Fibroblast of skin of back (primary cell): ENCODE measurements at places on chromosomes 4 and X.

- no peak for DNase-seq
These were observed 22.4 kb downstream of the TLR2 start for GRCh38 chr4:153706519-153706918.

DNA sequence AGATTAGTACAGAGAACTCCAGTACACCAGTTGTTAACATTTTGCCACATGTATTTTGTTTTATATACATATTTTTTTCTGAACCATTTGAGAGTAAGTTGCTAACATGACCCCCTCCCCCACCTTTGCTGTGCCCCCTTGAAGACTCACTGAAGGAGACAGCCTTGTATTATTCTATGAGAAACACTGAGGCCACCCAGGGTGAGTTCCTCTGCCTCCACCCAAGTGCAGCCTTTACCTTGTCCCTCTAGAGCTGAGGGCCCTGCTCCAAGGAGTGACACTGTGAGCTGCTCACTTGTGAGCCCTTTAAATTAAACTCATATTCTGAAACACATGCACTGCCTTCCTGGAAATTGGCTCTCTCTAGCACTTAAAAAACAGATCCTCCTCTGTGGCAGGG, 21.1 kb downstream of the KIT start:
- no peak for DNase-seq

DNA sequence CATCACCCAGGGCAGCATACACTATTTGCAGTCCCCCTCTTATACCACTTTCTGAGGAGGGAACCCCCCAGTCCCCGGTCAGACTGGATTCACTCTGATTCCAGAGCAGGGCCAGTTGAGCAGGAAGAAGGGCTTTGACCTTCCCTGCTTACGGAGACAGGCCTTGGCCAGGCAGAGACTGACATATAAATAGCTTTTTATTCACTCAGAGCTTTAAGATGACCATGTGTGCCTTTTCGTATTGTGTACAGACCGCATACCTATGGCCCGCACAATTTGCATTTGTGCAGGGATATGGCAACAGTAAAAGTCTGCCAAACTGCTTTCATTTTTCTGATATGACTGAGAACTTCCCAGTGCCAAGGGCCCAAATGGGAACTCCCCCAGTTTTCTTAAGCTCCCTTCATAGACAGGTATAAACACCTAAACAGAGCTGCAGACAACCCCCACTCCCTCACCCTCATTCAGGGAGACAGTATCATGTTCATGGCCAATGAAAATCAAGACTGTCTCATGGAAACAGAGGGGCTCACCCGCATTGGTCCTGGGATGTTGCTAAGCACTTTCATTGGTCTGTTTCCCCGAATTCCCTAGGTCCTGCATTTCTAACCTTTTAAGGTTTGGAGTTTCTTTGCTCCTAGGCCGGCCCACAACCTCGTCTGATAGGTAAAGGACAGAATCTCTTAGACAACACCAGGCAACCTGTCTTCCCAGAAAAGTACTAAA, 86.0 kb downstream of the RTL5 start:
- DNase-seq, result no peak

GRCh38 chrX:54891573-54891972, 29.1 kb upstream of the TRO start:
- DNase-seq, result peak; percentile 32

DNA sequence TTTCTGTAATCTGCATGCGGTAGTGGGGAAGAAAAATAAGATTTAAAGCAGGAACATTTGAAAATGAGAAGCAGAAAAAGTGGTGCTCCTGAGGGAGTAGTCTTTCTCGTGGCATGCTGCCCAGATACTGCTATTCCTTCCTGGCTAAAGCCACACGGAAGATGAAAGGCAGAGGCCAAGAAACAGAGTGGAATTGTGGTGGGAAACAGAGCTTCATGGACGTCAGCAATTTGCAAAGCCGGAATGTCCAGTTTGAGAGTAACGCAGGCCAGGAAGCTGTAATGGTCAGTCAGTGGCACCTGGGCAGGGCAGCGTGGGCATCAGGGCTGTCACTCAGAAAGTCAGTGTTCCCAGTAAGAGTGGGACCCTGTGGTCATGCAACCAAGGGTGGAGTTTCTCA, 63.7 kb upstream of the FMR1 start:
- no peak for DNase-seq

- DNase-seq, result no peak
These were observed 208.8 kb downstream of the OR13H1 start for GRCh38 chrX:131752493-131753198.

- no peak for DNase-seq
These were observed 90.9 kb upstream of the SPRY1 start for GRCh38 chr4:123305736-123306135.

DNA sequence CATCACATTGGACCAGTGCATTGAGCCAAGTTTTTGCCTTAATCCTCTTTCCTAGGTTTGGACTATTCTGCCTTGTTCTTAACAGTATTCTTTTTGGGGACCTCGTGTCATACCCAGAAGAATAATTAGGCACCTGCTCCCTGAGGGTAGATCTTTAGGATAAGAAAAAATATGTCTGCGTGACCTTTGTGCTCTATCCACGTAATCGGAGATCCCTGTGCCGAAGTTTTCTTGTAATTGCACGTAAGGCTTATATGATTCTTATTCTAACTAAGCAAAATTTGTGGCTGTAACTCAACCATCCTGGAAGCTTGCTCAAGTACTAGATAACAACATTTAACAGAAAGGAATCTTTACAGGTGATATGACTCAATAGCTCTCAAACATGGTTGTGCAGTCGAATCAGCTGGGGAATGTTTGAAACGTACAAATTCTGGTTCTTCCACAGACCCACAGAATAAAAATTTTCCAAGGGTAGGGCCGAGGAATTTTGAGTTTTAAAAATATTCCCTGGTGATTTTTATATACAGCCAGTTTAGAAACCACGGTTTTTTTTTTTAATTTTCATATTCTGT, 344.3 kb downstream of the GBA3 start:
- no peak for DNase-seq

- DNase-seq, result no peak
These were observed 7.2 kb upstream of the DDX60L start for GRCh38 chr4:168487282-168488035.

DNA sequence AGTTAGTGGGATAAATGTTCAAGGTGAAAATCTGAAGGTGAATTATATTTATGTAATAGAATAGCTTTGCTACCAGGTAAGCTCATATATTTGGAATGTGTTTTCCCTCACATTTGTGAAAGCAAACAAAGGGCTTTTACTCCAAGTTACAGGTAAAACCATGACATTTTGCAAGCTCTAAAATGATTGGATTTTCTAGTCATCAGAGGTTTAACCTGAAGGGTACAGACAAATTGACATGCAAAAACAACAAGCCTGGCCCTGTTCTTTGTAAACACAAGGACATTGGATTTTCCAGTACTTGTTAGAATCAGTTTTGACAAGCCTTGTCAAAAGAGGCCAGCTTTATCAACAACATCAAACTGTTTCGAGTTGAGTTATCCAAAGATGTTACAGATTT, 51.7 kb downstream of the ZFX start:
- DNase-seq, result no peak

DNA sequence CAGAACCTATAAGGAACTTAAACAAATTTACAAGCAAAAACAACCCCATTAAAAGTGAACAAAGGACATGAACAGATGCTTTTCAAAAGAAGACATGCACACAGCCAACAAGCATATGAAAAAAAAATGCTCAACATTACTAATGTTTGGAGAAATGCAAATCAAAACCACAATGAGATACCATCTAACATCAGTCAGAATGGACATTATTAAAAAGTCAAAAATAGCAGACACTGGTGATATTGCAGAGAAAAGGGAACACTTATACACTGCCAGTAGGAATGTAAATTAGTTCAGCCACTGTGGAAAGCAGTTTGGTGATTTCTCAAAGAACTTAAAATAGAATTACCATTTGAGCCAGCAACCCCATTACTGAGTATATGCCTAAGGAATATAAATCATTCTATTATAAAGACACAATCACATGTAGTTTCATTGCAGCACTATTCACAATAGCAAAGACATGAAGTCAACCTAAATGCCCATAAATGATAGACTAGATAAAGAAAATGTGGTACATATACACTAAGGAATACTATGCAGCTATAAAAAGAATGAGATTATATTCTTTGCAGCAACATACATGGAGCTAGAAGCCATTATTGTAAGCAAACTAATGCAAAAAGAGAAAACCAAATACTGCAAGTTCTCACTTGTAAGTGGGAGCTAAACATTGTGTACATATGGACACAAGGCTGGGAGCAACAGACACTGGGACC, 1509.4 kb downstream of the TECRL start:
- DNase-seq, result peak; percentile 52

GRCh38 chr4:175935016-175935661, 123.1 kb upstream of the GPM6A start:
- DNase-seq, result no peak

GRCh38 chrX:106725931-106726330, 570 bp upstream of the RNF128 start:
- DNase-seq, result no peak

DNA sequence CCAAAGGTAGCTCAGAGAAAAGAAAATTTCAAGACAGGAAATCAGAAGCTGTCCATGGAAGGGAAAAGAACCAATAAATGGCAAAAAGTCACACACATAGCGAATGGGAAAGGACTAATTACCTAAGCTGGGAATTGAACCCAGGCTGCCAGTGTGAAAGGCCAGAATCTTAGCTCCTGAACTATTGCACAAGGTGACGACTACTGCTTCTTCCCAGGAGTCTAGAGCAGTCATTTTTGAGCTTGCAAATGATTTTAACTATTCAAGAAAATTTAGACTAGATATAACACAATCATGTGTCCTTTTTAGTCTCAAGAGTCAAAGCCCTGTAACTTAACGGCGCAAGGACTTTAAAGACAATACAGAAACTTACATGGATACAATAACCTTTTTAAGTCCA, 34.1 kb upstream of the ZNF81 start:
- no peak for DNase-seq

DNA sequence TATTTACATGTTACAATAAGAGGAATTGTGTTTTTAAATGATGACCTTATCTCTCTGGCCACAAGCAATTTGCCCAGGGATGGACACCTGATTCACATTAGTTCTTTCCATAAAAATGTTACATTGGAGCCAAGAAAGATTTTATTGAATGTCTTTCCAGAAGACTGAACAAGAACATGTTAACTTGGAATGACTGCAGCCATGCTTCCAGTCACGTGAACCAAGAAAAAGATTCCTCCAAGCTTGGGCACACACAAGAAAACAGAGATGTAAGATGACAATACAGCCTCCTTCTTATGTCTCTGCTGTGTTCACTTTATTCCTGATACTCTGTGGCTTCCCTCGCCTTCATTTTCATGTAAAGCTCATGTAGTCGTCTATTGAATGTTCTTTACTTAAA, 737.6 kb downstream of the TRIML1 start:
- DNase-seq, result no peak

DNA sequence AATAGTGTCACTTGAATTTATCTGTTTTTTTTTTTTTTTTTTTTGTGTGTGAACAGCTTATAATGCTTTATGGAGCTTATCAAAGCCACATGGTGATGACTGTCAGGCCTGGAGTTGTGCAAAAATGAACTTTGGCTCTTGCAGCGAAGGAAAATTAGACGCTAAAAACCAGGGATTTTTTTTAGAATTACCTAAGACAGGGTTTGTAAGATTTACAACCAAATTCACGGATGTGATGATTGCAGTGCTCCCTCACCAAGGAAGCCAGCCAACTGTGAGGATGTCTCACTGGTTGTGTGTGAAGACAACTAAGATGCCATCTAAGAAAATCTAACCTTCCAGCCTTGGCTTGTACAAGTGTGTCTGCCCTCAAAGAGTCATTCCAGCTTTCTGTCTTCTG, 127.1 kb upstream of the SLC4A4 start:
- no peak for DNase-seq

GRCh38 chr4:179872755-179873154, 2370.4 kb upstream of the TENM3 start:
- no peak for DNase-seq

GRCh38 chrX:120302434-120302833, 8.8 kb downstream of the TMEM255A start:
- DNase-seq, result no peak

DNA sequence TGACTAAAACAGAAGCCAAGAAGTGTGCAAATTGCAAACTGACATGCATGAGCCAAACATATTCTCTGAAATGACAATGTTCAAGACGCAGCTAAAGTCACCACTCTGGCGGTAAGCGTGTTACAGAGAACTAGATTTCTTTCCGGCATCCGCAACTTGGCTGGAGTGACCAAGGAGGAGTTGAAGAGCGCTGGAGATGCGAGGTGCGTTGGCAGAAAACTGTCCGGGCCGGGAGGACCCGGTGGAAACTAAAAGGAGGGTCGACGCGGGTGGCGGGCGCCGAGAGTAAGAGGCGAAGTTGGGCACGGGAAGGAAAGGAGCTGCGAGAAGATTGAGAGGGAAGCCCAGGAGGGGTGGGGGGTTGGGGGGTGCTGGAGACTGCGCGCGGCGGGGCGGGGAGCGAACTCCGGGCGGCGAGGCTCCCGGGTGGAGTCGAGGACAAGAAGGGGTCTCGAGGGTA, 807 bp downstream of the SEL1L3 start:
- peak; percentile 56 for DNase-seq

- no peak for DNase-seq
These were observed 60.5 kb upstream of the UGT8 start for GRCh38 chr4:114538012-114538617.

DNA sequence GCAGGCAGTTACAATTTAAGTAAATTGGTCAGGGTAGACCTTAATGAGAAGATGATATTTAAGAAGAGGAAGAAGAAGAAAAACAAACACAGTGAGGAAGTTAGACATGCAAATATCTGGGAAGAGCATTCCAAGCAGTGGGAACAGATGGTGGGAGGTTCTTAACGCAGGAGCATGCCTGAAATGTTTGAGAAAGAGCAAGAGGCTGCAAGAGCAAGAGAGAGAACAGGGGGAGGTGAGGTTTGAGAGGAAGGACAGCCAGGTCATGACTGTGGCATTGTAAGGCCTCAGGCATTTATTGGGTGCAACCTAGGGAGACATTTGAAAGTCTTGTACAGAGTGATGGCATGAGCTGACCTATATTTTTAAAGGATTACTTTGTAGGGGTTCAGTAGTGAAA, 136.0 kb downstream of the UGT8 start:
- DNase-seq, result peak; percentile 56

GRCh38 chr4:189083769-189084168, 856.9 kb upstream of the FRG1 start:
- DNase-seq, result no peak

- DNase-seq, result no peak
These were observed 43.0 kb downstream of the BCOR start for GRCh38 chrX:40054793-40055192.

- no peak for DNase-seq
These were observed 48.3 kb upstream of the NAP1L2 start for GRCh38 chrX:73262991-73263390.

DNA sequence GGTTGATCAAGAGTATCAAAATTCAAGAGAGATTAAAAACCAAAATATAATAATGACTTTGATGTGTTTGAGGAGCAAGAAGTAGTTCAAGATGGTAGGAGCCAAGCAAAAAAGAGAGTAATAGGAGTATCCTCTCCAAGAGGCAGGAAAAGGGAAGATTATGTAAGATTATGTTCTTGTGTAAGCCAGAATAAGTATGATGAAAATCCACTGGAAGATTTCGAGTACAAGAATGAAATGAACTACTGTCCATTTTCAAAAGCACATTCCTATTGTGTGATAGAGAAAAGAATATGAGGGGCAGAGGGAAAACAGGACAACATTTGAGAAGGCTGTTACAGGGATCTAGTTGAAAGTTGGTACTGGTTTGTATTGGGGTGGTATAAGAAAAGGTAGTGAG, 659.6 kb upstream of the INTU start:
- DNase-seq, result no peak
